ENCODE measurements at places on chromosomes 12 and 14. TPM values are rescaled to one million over a fixed set of nuclear protein-coding genes. Genes with fewer than 3 reads are reported as not detected.

- DNase-seq = no peak
- no peaks in the 10 kb centered on the region for H3K36me3 ChIP-seq
- H3K4me1 ChIP-seq = no peaks in the 10 kb centered on the region
- no peak overlapping the region for H3K4me3 ChIP-seq
- H3K27me3 ChIP-seq = no peaks in the 10 kb centered on the region
- no peak overlapping the region for H3K27ac ChIP-seq
These were observed 580.1 kb downstream of the ALG10 start for GRCh38 chr12:34602213-34602940.

DNA sequence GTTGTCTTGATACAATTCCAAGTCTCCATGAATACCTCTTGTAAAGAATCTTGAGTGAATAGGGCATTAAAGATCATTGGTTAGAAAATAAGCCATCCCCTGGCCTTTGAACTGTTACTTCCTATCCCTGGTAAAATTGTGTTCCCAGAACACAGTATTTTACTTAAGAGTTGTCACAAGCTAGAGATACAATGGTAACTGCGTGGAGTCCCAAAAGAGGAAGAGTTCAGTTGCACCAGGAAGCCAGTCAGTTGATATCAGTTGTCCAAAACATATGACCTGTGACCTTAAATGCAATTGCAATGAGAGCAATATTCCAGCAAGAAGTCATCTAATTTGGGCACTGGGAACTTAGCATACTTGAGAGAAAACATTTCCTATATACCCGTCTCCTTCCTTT lies 117.3 kb downstream of the NEDD1 start:
- no peaks in the 10 kb centered on the region for H3K36me3 ChIP-seq
- H3K4me1 ChIP-seq = no peaks in the 10 kb centered on the region
- H3K27ac ChIP-seq = no peak overlapping the region
- H3K4me3 ChIP-seq = no peak overlapping the region
- DNase-seq = no peak

DNA sequence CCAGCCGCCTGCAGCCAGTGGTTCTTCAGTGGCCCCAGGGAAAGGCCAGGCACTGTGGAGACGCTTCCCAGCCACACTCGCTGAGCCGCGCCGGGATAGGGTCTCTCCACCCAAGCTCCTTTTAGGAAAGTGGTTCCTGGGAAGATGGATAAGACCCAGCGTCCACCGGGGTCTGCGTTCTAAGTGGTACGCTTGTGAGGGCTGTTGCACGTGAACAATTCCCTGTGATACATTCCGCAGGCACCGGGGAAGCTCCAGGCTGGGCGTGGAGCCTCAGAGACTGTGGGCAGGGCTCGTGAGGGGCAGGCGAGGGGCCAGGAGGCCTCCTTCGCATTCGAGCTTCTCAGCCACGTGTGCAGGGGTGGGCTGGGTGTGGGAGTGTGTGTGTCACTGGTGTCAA lies 48.4 kb downstream of the GALNT9 start:
- H3K27me3 ChIP-seq = peaks cover 5% of the 10 kb centered on the region
- peaks cover 12% of the 10 kb centered on the region for H3K4me1 ChIP-seq
- no peak for DNase-seq
- H3K27ac ChIP-seq = no peak overlapping the region
- H3K36me3 ChIP-seq = no peaks in the 10 kb centered on the region
- H3K4me3 ChIP-seq = no peak overlapping the region

- no peak for DNase-seq
- no peak overlapping the region for H3K27ac ChIP-seq
- H3K4me3 ChIP-seq = no peak overlapping the region
- no peaks in the 10 kb centered on the region for H3K36me3 ChIP-seq
- H3K4me1 ChIP-seq = no peaks in the 10 kb centered on the region
These were observed 593.8 kb downstream of the RPL10L start for GRCh38 chr14:46057799-46058198.

GRCh38 chr14:81415781-81416180 lies 15.7 kb upstream of the STON2 start:
- no peaks in the 10 kb centered on the region for H3K27me3 ChIP-seq
- no peak overlapping the region for H3K27ac ChIP-seq
- H3K36me3 ChIP-seq = no peaks in the 10 kb centered on the region
- no peaks in the 10 kb centered on the region for H3K4me1 ChIP-seq
- no peak for DNase-seq
- H3K4me3 ChIP-seq = no peak overlapping the region

GRCh38 chr12:68012712-68013111 lies 23.5 kb downstream of the IFNG-AS1 start:
- no peaks in the 10 kb centered on the region for H3K27me3 ChIP-seq
- no peak overlapping the region for H3K27ac ChIP-seq
- H3K4me1 ChIP-seq = peaks cover 12% of the 10 kb centered on the region
- H3K36me3 ChIP-seq = no peaks in the 10 kb centered on the region
- DNase-seq = no peak

GRCh38 chr12:81203671-81204204 lies 125.9 kb downstream of the ACSS3 start:
- no peaks in the 10 kb centered on the region for H3K4me1 ChIP-seq
- no peaks in the 10 kb centered on the region for H3K36me3 ChIP-seq
- H3K4me3 ChIP-seq = no peak overlapping the region
- no peak for DNase-seq
- no peaks in the 10 kb centered on the region for H3K27me3 ChIP-seq
- H3K27ac ChIP-seq = no peak overlapping the region

GRCh38 chr12:2285462-2285861 lies 232.7 kb downstream of the CACNA1C start:
- peaks cover 3% of the 10 kb centered on the region for H3K4me1 ChIP-seq
- no peaks in the 10 kb centered on the region for H3K27me3 ChIP-seq
- H3K4me3 ChIP-seq = no peak overlapping the region
- no peaks in the 10 kb centered on the region for H3K36me3 ChIP-seq
- H3K27ac ChIP-seq = no peak overlapping the region

DNA sequence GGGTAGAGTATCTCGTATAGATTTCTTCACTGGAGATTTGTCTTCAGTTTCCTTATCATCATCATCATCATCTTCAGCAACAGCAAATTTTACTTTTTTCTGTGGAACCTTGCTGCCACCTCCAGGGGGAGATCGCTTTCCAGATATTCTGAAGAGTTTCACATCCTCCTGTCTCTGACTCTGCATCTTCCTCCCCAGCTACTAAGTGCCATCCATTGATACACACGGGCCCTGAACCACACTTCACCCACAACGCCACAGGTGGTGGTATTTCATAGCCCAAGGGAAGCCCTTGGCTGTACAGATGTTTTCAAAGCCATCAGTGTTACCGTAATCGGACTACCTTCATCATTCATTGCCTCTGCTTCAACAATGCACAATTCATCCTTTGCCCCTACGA lies 82.2 kb downstream of the PPP2R5C start:
- no peaks in the 10 kb centered on the region for H3K27me3 ChIP-seq
- peak overlapping the region; percentile 55 for H3K27ac ChIP-seq
- H3K4me1 ChIP-seq = peaks cover 79% of the 10 kb centered on the region
- DNase-seq = no peak
- H3K4me3 ChIP-seq = no peak overlapping the region

DNA sequence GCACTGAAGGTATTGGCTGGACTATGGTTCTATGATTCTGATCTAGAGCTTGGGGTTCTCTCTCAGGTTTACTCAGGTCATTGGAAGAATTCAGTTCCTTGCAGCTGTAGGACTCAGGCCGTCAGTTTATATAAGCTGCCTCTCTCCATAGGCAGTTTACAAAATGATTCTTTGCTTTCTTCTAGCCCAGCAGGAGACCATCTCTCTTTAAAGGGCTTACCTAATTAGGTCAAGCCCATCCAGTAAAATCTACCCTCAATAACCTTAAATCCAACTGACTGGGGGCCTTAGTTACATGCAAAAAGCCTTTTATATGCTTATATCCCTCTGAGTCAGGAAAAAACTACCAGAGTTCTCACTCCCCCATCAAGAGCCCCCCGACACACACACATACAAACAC lies 80.5 kb upstream of the GARIN6 start:
- no peaks in the 10 kb centered on the region for H3K27me3 ChIP-seq
- H3K36me3 ChIP-seq = no peaks in the 10 kb centered on the region
- no peak overlapping the region for H3K27ac ChIP-seq

DNA sequence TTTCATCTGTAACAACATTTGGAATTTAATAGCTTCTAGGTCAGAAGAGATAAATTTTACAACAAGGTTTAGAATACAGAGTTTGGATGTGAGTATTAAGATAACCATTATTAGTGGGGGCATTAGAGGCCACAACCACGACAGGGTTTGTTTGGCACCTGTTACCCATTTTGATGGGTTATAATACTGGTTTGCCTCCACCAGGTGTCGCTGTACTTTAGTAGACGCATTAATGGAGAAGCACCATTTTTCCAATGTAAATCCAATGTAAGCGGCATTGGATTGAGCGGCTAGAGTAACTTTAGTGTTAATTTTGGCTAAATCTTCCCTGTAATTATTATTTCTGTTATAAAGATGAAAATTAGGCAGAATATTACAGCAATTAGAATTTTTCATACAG lies 136.2 kb downstream of the SLCO1B3 start:
- H3K27ac ChIP-seq = no peak overlapping the region
- no peaks in the 10 kb centered on the region for H3K36me3 ChIP-seq
- H3K4me3 ChIP-seq = no peak overlapping the region
- DNase-seq = no peak

DNA sequence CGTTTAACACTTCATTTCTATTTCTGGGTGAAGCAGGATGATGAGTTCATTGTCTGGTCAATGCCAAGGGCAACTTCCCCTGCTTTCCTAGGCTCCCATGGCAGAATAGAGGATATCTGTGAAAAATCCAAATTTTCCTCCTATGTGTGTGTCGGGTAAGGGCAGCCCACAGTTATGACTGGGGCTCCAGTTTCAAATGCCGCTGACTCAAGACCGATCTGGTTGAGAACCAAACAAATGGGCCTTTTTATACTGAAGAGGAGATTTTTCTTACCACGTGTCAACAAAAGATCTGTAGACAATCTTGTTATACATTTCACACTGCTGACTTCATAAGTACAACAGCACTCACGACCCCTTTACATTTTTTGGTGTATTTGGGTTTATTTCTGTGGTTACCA lies 120.8 kb downstream of the CHST11 start:
- H3K4me3 ChIP-seq = no peak overlapping the region
- DNase-seq = no peak
- no peaks in the 10 kb centered on the region for H3K4me1 ChIP-seq
- no peaks in the 10 kb centered on the region for H3K27me3 ChIP-seq

DNA sequence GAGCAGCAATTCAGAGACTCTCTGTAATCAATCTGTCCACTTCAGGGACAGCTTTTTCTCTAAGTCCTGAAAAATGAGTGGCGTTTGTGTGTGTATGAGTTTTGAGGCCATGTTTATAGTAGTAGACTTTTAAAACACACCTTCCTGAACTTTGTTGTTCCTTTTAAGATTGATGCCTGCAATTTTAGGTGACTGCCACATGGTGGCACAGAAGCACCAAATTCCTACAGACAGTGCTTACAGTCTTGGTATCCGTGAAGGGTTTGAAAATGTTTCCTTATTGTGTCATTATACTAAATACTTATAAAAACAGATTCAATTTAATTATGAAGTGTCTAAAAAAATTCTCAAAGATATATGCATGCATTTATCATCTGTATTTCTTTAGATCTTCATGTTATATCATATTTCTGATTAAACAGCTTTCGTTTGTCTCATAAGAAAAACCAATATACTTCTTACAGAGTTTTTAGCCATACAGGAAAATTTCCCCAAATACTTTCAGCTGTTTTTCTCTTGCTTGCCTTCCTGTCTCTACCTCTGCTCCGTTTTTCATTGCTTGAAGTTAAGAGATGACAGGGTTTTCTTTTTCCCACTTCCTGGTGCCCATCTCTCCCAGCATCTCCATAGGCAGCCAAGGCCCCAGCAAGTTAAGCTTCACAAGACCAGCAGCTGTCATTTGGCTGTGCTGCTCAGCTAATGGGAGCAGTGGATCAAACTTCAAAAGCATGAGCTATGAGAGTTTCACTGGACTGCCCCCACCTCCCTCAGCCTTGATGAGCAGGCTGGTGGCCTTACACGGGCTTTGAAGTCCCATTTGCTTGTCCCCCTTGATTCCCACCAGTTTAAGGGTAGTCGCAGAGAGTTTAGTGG lies 259.6 kb downstream of the AKAP6 start:
- H3K4me1 ChIP-seq = no peaks in the 10 kb centered on the region
- no peak overlapping the region for H3K4me3 ChIP-seq
- no peak for DNase-seq
- no peaks in the 10 kb centered on the region for H3K36me3 ChIP-seq
- H3K27ac ChIP-seq = no peak overlapping the region
- H3K27me3 ChIP-seq = no peaks in the 10 kb centered on the region

The KRT84 gene
- total RNA-seq = not detected

The SSTR1 gene
- total RNA-seq = not detected

The CRADD gene
- 12.3 TPM for total RNA-seq

The DIO2 gene
- not detected for total RNA-seq
